Mucosa of gallbladder (tissue), 1 donor: ENCODE measurements at places on chromosomes 1 and 21.

GRCh38 chr1:164576291-164577271 lies 17.6 kb downstream of the PBX1 start:
- no peak for DNase-seq

GRCh38 chr1:38031513-38031866 lies 15.1 kb downstream of the POU3F1 start:
- no peak for DNase-seq

DNA sequence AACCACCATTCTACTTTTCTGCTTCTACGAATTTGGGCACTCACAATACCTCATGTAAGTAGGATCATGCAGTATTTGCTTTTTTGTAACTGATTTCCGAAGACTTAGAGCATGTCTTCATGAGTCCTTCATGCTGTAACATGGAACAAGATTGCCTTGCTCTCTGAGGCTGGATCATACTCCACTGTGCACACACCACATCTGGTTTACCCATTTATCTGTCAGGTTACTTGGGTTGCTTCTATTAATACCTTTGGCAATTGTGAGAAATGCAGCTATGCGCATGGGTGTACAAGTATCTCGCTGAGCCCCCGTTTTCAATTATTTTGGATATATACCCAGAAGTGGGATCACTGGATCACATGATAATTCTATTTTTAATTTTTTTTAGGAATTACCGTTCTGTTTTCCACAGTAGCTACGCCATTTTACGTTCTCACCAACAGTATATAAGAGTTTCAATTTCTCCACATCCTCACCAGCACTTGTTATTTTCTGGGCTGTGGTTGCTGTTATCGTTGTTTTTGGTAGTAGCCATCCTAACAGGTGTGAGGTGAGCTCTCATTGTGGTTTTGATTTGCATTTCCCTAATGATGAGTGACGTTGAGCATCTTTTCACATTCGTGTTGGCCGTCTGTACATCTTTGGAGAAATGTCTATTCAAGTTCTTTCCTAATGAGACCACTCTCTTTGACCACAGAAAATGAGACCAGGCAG lies 10.7 kb upstream of the SLC2A5 start:
- no peak for DNase-seq

DNA sequence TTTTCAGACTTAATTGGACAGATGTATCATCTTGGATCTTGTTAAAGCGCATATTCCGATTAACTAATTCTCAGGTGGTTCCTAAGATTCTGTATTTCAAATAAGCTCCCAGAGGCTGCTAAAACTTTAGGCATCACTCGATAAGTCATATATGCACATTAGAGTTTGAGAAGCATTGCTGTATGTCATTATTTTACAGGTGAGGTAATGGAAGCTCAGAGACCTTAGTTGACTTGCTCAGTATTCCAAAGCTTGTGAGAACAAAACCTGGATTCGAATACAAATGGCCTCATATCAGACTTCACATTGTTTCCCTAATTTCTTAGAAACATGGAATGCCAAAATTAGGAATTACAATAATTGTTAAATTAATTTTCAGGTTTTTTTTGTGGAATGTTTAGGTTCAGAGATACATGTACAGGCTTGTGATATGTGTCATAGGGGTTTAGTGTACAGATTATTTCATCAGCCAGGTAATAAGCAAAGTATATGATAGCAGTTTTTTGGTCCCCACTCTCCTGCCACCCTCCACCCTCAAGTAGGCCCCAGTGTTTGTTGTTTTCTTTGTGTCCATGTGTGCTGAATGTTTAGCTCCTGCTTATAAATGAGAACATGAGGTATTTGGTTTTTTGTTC lies 96.8 kb downstream of the XPR1 start:
- no peak for DNase-seq

DNA sequence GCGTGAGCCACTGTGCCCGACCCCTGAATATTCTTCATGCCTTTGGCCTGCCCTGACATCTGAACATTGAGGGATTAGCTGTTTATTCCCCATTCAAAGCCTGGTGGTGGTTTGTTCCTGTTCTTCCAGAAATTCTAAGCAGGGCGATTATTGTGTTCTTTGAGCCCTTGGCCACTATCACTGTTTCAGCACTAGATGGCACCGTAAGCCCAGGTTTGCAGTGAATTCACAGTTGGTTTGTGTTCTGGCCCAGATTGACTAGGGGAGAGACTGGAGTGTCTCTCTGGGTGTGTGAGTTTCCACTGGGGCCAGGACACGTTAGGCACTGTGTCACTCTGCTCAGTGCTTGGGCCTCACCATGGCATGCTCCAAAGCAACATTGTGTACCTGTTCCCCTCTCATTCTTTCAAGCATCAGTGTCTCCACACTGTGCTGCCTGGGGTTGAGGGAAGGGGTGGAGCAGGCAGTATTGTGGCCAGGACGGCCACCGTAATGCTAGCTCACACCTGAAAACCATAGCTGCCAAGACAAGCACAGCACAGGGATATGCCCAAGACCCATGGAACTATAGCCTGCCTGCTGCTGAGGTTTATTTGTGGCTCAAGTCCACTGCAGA lies 52.7 kb downstream of the PKN2 start:
- no peak for DNase-seq

DNA sequence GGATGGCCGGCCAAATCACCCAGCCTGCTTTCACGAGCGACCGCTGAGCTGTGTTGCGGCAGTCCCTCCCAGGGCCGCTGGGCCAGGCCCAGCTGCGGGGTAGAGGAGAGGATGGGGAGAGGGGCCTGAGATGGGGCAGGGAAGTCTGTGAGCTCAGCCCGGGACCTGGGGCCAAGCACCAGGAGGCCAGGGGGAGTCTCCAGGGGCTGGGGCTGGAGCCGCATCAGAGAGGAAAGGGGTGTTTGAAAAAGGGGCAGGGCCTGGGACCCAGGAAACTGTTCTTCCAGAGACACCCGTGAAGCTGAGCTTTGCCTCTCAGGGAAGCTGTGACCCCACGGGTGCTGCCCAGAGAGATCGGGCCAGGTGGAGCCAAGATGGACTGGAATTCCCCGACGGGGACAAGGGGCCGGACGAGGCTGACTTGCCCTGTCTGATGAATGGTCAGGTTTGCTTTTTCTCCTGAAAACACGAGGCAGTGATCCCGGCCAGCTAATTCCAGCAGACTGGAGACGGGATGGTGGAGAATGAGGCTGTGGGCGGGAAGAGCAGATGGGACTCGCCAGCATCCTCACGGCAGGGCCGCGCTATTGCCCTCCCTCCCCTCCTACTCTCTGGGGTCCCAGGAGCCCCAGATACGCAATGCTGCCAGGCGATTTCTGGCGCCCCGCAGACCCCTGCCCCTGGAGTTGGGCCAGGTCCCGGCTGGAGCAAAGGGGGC lies 40.3 kb upstream of the COL18A1 start:
- DNase-seq, result no peak

- DNase-seq, result no peak
These were observed 41.6 kb upstream of the RGS4 start for GRCh38 chr1:163027610-163028009.

DNA sequence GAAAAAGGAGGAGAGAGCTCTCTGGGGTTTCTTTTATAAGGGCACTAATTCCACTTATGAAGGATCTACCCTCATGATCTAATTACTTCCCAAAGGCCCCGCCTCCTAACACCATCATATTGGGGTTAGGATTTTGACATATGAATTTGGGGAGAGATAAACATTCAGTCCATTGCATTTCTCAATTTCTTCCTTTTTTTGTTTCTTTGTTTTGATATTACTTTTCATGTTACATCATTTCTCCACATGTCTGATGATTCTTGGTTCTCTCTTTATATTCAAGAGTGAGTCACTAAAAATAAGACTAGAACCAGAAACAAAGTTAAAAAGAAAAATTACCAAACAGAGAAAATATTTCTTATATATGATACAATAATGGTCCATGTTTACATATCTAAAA lies 63.2 kb upstream of the DUSP10 start:
- DNase-seq, result no peak

DNA sequence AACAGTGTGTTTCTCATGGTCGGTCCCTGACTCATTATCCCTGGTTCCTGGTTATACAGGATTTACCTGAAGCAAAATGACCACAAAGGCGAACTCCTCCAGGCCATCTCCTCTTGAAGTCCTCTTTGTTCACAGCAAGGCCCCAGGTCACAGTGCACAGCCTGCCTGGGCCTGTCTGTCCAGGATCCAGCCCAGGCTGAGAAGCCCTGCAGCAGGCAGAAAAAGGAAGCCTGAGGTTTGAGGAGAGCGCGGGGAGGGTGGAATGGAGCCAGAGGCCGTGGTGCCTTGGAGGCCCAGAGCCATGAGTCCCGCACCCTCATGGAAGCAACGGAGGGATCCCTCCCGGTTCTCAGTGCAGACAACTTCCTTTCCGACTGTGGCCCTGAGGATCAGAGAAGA lies 136.8 kb upstream of the IRF2BP2 start:
- no peak for DNase-seq

- DNase-seq, result no peak
These were observed 45.5 kb upstream of the CCDC190 start for GRCh38 chr1:162906485-162906884.

DNA sequence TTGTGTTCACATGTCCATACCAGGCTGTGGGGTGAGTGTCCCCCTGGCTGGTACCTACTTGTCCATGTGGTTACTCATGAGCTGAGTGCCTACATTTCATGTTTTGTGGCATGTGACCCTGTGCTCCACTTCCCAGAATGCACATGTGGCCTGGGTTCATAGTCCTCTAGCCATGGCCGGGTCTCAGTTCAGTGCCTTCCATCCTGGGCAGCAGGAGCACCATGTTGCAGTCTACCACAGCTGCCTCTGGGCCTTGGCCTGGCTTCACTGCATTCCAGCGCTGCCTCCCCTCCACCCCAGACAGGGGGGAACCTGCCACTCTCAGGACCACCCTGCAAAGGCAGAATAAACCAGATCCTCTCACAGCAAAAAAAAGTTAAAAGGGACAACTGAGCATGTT lies 5.5 kb downstream of the CEPT1 start:
- DNase-seq, result no peak

DNA sequence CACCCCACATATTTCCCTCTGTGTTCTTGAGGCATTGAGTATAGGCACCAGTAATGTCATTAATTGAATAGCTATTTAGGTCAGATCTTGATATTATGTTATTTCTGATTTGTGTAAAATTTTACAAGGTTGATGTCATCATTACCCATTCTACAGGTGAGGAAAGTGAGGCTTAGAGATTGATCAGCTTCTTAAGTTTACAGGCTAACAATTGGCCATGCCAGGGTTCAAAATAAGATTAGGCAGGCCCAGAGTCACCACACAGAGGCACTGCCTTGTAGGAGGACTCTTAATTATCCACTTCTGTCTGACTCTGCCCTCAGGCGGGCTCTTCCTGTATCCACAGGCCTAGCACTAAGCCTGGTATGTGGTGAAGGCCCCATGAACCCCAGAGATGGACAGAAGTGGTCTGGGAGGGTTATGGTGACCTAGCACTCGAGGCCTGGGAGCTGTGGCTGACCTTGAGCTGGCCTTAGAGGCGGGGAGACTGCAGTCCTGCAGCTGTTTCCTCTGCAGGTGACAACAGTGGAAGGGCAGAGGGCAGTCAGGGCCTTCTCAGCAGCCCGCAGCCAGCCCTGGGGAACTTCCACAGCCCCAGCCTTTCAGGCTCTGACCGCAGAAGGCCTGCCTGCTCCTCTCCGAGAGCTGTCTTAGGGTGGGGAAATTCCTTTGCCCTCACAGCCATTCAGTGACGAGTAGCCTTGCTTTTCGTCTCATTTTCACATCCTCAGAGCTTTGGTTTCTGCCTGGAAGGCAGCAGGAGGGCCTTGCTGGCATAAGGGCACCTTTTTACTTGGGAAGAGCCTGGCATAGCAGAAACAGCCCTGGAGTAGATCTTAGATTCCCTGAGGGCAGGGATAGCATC lies 12.2 kb downstream of the ZDHHC18 start:
- DNase-seq, result no peak

DNA sequence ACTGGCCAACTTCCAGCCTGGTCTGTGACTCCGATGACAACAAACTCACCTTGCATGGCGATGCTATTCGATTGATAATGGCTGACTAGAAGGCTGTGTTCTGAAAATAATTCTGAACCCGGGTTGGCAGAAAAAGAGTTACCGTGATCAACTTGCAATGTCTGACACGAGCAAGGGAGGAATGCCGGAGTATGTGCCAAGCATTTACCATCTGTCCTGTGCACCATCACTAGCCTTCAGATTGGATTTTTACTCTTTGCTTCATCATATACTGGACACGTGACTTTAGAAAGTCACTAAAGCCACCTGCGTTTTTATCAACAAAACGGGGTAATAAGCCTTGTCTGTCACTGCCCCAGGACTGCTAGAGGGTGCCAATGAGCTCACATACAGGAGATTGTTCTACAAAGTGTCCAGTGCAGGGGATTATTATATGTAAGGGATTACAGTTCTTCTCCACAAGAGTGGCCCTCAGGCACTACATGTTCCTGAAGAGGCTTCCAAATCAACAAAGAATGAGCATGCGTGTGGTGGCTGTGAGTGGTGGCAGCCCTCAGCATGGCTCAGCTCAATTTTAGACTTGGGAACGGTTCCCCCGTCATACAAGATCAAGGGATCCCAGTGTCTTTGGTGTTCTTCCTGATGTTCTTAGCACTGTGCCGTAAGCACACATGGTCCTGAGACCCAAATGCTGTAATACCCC lies 35.8 kb downstream of the SSBP3 start:
- DNase-seq, result no peak

GRCh38 chr1:224700918-224701531 lies 84.9 kb downstream of the CNIH3 start:
- no peak for DNase-seq

- DNase-seq, result peak; percentile 42
These were observed 5.5 kb downstream of the SMPDL3B start for GRCh38 chr1:27940297-27940696.

DNA sequence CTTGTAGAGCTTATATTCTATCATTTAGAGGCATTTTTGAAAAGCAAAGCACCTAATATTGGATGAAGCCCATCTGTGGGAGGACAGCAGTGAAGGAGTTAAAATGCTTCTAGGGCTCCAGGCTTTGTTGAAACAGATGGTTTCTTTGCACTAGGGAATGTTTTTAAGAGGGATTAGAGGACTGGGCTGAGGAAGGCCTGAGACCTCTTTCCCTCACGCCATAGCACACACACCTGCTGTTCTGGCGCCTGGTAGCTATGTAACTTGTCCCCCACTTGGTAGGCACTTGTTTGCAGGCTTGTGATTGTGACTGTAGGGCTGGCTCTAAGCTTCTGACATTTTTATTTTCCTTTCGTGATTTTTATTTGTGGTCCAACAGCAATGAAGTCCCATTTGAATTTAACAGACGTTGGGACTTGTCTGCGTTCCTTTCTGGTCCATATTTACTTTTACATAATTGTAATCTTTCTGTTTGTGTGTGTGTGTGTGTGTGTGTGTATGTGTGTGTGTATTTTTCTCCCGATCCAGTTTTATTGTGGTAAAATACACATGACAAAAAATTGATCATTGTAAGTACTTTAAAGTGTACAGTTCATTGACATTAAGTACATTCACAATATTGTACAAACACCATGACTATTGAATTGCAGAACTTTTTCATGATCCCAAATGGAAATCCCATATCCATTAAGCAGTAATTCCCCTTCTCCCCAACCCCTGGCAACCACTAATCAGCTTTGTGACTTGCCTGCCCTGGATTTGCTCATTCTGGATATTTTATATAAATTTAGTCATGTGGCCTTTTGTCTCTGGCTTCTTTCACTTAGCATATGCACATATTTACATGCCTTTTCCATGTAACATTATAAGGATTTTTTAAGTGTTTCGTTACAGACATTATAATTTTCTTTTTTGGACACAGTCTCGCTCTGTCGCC lies 33.5 kb upstream of the MACF1 start:
- DNase-seq, result no peak

GRCh38 chr1:65359888-65360287 lies 50.5 kb downstream of the DNAJC6 start:
- DNase-seq, result no peak
